ENCODE measurements at places on chromosomes 6 and 20.

GRCh38 chr20:36606158-36607066, 833 bp downstream of the RAB5IF start:
- DNase-seq, result no peak

DNA sequence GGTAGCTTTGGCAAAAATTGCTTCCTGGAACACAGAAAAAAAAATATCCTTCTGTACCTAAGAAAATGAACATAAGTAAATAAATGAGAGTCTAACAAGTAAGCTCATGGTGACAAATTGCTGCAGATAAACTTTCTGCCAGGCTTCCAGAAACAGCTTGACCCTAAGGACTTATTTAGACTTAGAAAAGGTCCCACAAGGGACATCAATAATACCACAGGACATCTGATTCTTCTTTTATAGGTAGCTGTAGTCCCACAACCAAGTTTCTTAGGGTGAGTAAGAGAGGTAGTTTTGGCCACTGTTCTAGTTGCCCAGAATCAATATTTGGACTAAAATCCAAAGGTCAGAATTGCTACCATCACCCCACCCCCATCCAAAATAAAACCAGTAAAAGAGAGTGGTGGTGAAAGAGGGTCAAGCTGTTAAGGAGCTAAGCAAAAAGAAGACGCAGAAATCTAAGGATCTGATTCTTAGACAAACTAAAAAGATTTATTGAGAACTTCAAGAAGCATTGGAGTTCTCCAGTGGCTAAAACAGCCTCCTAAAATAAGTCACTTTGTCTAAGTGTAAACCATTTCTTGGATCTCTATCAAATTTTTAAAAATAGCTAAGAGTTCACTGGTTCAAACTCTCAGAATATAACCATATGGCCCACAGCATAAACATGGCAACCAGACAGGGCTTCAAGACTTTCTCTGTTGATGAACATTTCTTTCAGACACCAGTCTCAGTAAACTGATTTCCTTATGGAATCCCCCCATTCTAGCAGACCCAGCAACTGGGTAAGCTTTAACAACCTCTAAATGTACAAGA, 180.6 kb downstream of the PTPRK start:
- DNase-seq, result no peak

DNA sequence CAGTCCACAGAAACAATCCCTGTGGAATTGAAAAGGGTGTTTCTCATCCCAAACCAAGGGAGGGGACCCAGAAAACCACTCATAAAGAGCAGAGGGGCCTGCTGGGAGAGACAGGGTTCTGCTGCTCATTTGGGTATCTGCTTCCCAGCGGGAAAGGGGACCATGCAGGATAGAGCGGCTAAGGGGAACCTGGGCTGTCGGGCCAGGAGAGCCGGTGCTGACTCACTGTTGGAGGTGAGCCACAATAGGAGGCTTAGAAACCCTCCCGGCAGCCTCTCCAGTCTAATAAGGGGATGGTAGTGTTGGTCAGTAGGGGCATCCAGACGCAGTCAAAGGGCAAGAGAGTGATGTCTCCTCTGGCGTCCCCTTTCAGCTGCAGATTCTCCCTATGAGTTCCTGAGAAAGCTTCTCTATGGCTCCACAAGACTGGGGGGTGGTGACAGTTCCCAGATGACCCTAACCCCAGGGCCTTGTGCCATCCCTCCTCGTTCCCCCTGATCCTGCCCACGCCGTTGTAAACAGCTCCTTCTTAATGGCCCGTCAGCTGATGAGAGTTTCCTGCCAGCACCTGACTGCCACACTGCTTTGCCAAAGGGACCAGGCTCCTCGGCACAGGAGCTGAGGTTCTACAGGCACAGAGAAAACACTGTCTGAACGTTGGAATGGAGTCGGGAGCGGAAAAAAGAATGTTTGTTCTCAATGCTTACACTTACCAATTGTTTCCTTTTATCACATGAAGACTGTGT, 646.1 kb upstream of the DEFB115 start:
- peak; percentile 70 for DNase-seq

GRCh38 chr6:46628498-46628897, 24.1 kb downstream of the CYP39A1 start:
- DNase-seq, result no peak

- peak; percentile 44 for DNase-seq
Measured at GRCh38 chr6:134373282-134373922, 55.5 kb upstream of the SGK1 start.

- peak; percentile 94 for DNase-seq
Measured at GRCh38 chr20:51446656-51447055, 95.9 kb downstream of the NFATC2 start.

DNA sequence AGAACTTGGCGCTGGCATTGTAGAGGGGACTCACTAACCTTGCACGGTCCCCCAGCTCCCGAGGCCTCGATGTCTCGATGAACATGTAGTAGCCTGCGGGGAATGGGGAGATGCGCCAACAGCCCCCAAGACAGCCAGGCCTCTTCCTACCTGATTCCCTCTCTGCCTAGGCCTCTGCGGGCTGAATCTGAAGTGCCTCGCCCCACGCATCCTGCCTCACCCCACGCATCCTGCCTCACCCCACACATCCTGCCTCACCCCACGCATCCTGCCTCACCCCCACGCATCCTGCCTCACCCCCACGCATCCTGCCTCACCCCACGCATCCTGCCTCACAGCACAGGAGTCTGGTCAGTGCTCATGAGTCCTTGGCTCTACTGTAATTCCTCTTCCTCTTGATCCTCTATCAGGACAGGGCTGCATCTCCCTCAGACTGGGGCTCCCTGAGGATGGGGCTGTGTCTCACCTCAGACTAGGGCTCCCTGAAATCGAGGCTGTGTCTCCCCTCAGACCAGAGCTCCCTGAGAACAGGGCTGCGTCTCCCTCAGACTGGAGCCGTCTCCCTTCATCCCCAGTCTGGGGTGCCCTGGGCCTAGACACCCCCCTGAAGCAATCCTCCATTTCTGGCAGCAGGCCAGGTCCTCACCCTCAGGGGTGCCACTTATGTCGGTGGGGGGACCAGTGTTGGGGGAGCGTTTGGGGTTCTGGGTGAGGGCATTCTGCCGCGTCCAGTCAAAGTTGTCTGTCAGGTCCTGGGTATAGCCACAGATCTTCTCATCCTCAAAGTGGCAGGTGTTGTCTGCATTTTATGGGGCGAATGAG, 53.6 kb downstream of the MDGA1 start:
- no peak for DNase-seq

- no peak for DNase-seq
Measured at GRCh38 chr6:119158057-119158848, 79.8 kb upstream of the FAM184A start.

GRCh38 chr6:160931378-160932310, 59.9 kb upstream of the MAP3K4 start:
- DNase-seq, result no peak

DNA sequence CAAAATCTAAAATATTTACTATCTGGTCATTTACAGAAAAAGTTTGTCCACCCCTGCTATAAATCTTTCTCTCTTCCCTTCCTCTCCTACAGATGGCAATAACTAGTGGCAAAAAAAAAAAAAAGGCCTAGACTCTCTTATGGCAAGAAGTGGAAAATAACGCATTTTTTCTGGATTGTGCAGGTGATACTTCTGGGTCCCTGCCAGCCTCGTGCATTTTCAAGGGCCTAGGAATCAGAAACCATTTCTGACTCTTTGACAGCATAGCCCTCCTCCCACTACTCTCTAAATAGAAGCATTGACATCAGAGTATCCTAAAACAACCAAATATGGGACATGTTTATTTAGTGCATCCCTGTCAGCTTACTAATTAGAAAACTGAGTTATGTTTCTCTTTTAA, 251.0 kb downstream of the KHDC1L start:
- DNase-seq, result no peak

DNA sequence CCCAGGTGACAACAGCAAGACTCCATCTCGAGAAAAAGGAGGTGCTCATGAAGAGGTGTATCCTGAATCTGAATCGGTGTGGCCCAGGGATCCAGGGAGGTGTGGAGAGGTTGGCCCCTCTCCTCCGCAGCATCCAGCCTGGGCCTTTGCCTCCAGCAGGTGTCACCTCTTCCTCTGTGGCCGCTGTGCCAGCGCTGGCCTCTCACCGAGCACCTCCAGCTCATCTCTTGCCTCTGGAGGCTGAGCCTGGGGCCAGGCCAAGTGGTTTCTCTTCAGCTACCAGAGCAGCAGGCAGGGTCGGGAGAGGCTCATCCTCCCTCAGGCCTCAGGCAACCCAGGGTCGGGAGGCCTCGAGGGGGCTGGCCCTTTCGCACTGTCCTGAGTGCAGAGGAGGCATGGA, 1.2 kb upstream of the COL20A1 start:
- DNase-seq, result no peak

DNA sequence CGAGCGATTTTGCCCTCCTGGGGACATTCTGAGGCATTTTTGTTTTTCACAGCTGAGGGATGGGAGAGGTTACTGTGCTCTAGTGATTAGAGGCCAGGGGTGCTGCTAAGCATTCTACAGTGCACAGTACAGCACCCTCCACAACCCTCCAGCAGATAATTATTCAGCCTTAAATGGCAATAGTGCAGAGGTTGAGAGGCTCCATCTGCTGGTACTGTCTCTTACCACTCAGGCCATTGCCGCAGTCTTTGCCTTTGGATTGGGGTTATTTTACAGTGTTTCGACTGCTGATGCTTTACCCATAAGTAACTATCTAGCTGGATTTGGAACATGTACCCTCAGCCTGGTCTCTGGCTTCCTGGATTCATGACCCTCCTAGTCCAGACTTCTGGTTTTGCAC, 705.3 kb downstream of the KIF16B start:
- DNase-seq, result no peak

- DNase-seq, result no peak
Measured at GRCh38 chr6:43909474-43910148, 139.6 kb downstream of the VEGFA start.

- DNase-seq, result no peak
Measured at GRCh38 chr20:46316984-46317684, 8.8 kb upstream of the CDH22 start.

DNA sequence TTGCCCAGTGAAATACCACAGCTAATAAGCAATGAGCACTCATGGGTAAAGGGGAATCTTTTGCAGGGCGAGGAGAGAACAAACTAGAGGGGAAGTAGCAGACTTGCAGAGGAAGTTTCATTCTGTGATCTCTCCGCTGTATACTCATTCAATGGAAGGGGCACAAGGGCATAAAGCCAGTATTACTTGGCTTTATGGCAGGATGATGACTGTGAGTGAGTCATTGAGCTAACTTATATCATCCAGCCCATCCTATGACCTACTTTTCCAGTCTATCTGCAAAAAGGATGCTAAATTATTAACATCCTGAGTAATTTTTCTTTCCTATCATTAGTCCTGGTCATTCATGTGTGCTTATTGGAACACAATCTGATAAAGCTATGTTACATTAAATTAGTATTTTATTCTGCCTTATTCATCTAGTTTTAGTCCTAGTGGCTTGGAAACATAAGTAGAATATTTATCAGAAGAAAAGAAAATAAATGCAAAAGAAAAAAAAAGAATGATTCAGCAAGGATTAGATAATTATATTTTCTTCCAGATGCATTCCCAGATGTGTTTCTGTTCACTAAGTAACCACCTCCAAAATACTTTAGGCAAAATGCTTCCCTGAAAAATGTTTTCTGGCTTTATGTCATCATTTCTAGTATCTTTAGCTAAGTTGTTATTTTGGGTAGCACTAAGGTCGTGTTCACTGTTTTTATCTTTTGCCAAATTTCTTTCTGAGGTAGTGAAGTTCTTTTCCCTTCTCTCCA, 471.7 kb downstream of the CDKAL1 start:
- peak; percentile 81 for DNase-seq

- peak; percentile 96 for DNase-seq
Measured at GRCh38 chr20:31560746-31561598, 44.1 kb upstream of the ID1 start.

GRCh38 chr6:14841901-14842421, 403.9 kb upstream of the JARID2 start:
- DNase-seq, result peak; percentile 60

GRCh38 chr6:139713424-139713823, 339.0 kb upstream of the CITED2 start:
- no peak for DNase-seq

DNA sequence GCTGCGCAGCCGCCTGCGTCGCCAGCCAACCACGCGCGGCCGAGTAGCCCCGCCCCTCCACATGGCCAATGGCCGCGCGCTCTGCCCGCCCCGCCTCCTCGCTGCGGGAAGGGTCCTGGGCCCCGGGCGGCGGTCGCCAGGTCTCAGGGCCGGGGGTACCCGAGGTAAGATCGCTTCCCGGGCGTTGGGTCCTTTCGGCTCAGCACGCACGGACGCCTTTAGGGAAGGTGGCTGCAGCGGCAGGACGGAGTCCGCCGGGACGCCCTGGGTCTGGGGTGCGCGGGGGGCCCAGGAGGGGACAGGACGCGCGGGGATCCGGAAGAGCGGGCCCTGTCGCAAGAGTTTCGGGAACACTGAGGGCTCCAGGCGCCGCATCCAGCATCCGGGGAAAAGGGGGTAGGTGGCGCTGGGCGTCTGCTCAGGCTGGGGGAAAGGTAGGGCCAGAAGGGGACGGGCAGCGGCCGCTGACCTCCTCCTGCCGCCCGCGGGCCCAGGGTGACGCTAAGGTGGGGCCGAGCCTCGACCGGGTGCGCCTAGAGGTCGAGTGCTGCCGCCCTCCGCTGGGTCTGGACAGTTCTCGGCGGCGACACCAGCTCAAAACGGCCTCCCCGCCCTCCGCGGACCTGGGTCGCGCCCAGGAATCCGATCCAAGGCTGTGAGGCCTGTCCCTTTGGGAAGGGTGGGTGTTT, at the start of gene MAVS:
Gene MAVS (plus strand): TSS at position 95 of the 689 bp plus-strand sequence. CDS start 7,791 bp downstream, outside the sequence.
- peak; percentile 87 for DNase-seq

GRCh38 chr20:45032276-45032675, 66.0 kb downstream of the STK4 start:
- no peak for DNase-seq

DNA sequence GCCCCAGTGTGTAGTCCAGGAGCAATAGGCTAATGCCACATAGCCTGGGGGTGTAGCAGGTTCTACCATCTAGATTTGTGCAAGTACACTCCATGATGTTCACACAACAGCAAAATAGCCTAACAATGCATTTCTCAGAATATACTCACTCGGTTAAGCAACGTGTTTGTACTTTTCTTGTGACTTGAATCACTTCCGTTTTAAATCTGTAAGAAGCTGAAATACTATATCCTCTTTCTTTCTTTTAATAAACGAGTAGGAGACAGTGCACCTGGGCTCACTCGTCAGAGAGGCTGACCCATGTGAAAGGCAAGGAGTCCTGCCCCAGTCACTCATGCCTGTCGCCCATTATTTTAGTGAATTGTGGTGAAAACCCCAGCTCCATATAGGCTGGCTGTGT, 201.6 kb downstream of the FOXA2 start:
- DNase-seq, result no peak

DNA sequence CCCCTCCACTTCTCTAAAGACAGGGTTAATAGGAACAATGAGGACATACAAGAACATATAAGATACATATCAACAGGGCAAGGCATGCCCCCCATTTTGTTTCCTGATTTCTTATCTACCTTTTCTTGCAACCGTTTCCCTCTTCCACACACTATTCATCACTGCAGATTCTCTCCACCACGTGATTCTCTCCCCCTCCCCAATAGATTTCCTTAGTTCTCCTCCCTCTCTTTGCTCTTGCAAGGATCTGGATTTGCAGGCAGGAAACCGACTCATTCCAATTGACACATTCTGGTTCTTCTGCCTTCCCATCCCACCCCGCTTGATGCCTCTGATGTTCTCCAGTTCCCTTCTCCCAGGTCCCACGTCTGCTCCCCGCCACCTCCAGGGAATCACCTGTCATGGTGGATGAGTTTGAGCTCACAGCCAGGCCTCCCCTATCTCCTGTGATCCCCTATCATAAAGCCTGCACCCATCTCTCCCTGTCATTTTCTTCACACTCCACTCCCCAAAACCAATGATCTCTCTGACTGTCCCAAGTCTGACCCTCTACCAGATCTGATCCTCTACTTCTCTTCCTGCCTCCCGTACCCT, 7.5 kb downstream of the GABBR1 start:
- no peak for DNase-seq

All from COLO829 (cell line).